ENCODE measurements at places on chromosomes 6 and 20.

DNA sequence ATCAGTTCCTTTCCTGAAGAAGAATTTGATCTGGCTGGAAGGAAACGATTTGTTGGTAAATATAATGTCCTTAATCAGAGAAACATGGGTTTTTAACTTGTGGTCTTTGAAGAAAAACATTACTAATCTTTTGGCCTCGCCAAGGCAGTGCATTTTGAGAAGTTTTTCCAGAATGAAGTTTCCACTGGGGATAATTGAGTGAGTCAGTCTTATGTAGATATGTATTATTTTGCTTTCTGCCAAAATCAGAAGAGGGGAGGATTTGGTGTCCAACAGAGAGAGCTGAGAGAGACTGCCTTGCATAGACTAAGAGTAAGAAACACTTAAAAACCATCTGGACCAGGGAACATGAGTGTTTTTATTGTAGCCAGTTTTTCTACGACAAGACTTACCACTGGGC lies 79.9 kb downstream of the FNDC1 start:
- no peak for DNase-seq

DNA sequence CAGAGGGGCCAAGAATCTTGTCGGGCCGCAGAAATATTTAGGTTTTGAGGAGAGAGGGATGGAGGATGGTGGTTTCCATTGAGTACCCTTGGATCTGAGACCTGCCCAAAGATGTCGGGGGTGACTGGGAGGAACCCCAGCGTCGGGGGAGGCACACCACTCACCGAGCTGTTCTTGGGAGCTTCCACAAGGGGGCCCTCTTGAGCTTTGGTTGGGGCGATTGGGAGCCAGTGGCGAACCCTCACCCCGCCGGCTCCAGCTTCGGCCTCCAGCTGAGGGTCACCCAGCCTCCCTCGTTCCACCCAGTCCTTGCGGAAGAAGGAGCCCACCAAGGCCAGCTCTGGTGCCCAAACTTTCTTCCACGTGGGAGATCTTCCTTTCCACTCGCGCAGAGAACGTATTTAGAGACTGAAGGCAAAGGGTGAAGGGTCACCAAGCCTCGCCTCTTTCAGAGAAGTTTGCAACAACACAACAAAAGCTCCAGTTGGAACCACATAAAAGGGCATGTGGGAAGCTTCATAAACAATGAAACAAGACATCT lies 33.6 kb downstream of the APCDD1L start:
- DNase-seq = no peak

- no peak for DNase-seq
These were observed 1111.6 kb upstream of the FLRT3 start for GRCh38 chr20:15449061-15449460.

- peak; percentile 9 for DNase-seq
These were observed 27.8 kb downstream of the PAQR8 start for GRCh38 chr6:52389626-52390360.

DNA sequence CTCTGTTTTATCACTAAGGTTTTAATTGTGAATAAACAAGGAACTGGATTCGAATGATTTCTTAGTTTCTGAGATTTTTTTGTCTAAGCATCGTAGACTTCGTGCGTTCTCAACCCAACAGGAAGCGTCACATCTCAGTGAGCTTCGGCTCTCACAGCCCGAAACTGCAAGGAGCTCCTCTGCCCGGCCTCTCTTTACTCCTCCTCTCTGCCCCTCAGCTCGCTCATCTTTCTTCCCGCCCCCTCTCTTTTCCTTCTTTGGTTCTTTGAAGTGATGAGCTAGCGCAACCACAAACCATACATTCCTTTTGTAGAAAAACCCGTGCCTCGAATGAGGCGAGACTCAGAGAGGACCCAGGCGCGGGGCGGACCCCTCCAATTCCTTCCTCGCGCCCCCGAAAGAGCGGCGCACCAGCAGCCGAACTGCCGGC lies 480 bp upstream of the NT5E start:
- DNase-seq = no peak

- DNase-seq = no peak
These were observed 246.4 kb downstream of the KHDRBS2 start for GRCh38 chr6:62039605-62040004.

- DNase-seq = no peak
These were observed 85.0 kb downstream of the NFATC2 start for GRCh38 chr20:51457533-51457932.

DNA sequence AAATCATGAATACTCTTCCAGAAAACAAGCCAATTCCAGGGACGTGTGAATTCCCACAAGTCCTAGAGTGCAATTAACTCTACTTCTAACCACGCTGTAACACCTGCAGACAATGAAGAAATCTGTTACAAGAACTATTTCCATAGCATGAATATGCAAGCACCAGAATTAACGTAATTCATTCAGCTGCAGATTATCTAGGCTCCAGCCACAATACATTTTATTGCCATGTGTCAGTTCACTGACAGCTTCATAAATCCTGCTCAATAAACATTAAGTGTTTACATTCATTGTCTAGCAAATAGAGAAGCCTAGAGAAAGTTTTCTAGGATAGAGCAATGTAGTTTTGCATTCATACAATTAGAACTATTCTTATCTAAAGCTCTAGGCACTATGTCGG lies 1348.5 kb downstream of the GRIK2 start:
- DNase-seq = no peak

DNA sequence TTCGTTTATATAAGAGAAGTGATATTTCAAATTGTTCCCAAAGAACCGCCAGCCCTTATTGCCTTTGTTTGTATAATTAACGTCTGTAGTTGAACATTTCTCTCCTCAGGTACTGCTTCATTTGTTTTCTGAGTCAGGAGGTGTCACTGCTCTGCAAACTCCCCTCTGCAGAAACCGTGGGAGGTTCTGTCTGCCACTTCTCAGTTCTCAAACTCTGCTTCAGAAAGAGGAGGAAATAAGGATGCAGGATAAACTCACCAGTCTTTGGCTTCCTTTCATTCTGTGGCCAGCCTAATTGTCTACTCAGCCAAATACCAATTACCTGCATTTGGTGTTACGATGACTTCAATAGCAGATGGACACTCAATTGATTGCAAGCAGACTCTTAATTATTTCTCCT lies 149.8 kb downstream of the PAK5 start:
- DNase-seq = no peak

DNA sequence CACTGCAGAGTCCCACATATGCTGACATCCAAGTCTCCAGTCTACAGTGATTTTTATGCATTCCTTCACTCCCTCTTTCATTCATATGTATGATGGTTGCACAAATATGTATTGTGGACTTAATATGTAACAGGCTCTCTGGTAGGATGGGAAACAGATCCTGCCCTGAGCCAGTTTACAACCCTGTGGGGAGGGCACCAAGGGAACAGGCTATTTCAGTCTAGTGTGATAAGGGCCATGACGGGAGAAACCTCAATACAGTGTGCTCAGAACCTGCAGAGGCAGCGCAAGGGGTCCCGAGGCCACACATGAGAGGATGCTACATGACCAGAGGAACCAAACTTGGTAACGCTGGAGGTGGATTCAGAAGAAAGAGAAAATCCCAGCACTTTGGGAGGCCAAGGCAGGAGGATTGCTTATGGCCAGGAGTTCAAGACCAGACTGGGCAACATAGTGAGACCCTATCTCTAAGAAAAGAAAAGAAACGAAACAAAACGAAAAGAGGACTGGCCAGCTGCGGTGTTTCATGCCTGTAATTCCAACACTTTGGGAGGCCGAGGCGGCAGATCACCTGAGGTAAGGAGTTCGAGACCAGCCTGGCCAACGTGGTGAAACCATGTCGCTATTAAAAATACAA lies 249.8 kb upstream of the JARID2 start:
- DNase-seq = no peak

GRCh38 chr6:4940416-4940815 lies 63.4 kb downstream of the RPP40 start:
- DNase-seq = no peak

DNA sequence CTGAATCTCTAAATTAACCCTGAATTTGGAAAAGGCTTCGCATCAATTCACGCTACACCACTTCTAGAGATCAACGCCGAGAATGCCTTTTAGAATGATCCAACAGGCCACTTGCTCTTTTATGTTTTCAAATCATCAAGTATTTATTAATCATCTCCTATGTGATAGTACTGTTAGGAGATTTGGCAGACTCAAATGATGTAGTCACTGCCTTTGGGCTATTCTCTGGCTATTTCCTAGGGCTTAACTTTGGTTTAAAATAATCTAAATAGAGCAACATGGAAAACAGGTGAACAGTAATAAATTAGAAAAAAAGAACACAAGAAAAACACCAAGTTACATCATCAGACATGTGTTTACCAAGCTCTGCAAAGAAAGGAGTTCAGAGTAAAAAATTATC lies 140.3 kb downstream of the TENT5A start:
- DNase-seq = no peak

DNA sequence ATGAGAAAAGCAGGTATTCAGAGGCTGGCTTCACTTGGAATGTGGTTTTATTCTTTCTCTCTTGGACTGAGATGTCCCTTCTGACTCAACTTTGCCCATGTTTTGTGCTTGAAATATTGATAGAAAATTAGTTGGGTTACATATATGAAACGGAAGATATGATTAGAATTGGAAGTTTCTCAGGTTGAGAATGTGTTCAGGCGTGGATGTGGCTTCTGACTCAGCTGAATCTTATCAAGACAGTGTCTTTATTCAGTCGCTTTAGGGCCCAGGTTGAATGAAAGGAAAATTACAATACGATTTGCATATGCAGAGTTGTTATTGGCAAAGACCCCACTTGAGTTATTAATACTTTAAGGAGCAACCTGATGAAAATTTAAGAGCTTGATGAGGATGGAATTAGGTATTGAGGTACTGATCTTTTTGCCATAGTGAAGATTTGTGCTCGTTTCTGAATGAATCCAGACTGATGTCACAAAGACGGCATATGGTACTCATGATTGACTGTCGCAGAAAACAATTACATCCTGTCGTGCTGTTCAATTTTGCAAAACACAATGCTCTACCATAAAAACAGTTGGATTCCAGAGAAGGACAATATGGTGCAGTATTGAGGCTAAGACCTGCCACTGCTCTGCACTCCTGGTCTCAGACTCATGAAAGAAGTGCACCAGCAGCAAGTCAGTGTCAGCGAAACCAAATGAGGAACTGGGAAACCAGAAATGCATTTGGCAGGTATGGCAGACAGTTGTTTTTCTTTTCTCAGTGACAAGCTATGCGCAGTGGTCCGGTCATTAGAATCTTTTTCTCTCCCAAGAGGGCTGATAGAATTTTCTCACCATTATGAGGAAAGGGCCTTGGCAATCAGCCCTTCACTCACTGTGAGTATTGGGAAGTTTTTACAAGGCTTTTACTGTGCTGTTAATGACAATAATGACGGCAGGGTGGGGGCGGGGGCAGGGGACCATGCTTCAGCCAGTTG lies 158.3 kb downstream of the DOK5 start:
- no peak for DNase-seq

- DNase-seq = no peak
These were observed 88.0 kb upstream of the JAG1 start for GRCh38 chr20:10761786-10762185.

DNA sequence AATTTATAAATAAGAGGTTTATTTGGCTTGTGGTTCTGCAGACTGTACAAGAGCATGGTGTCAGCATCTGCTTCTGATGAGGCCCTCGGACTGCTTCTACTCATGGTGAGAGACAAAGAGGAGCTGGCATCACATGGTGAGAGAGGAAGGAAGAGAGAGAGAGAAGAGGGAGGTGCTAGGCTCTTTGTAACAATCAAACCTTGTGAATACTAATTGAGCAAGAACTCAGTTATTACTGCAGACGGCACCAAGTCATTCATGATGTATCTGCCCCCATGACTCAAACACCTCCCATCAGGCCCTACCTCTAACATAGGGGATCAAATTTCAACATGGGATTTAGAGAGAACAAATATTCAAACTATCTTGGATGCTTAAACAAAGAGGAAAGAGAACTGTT lies 6.3 kb upstream of the SIRPG start:
- no peak for DNase-seq

- DNase-seq = no peak
These were observed 173.8 kb downstream of the PTPRK start for GRCh38 chr6:128346569-128346968.

DNA sequence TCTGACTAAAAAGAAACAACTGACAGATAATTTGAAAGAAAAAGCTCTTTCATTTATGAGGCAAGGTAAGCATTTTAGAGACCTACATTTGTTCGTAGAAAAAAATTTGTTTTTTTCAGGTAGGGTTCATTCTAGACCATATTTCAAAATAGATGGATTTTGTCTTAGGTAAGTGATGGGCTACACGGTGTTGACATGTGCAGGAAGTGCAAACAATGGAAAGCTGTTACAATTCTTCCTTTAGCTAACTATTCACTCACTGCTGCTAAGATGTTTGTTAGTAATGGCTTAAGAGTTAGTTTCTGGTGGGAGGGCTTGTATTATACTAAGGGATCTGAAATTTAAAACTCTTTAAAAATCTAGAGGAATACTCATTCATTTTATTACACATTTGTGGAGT lies 96.7 kb downstream of the CD109 start:
- DNase-seq = no peak

DNA sequence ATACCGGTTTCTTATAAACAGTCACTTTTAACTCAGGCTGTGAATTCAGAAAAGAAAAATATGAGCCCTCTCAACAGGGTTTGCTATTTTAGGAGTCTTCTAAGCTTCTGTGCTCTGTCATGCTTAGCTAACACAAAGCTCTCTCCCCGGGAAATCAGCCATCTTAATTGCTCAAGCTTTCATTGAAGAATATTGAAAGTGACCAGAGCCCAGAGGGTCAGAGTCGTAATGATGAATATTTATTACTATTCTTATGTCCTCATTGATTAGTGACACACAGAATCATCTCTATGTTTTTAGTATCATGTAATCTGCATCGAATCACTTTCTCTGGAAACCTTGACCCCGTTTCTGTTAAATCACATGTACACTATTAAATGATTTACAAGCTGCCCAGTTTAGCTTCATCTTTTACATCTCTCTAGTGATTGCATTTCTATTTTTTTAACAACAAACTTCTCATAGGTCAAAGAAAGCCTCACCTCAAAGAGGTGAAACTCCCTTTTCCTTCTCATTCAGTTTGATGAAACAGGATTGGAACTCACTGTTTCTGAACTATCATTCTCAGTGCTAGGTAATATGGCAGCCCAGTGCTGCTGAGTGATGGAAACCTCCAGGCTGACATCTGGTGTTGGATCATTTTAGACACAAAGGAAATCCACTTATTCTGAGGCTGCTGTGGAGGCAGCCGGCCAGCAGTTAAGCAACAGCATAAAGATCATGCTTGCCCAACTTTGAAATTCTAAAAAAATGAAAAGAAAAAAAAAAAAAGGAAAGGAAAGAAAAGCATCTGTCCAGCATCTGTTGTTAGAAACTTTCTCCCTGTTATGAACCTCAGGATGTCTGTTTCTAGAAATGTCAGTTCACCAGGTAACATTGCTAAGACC lies 96.3 kb downstream of the RFPL4B start:
- DNase-seq = no peak

DNA sequence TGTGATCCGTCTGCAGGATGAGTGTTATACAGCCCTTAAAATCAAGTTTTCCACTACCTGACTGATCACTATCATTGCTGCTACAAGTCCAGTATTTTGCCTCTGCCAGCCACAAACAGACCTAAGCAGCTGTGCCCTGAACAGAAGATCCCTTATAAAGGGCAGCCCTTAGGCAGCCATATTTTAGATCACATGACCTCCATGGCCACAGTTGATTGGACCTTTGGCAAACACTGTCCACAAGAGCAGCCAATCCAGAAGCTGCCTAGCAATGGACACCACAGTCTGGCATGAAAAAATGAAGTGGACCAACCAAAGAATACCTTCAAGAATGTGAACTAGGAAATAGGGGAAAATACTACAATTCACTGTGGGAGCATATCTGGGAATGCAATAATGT lies 50.8 kb downstream of the MC3R start:
- DNase-seq = no peak

- no peak for DNase-seq
These were observed 16.6 kb upstream of the SLC22A1 start for GRCh38 chr6:160104821-160105517.

GRCh38 chr6:168303982-168304751 lies 15.4 kb downstream of the DACT2 start:
- DNase-seq = no peak

Data from NCI-H2081 treated with DMSO at 0.1 percent for 48 hours (cell line).